ENCODE measurements at places on chromosomes 7 and 10.

- DNase-seq = no peak
These were observed 614.4 kb downstream of the SDK1 start for GRCh38 chr7:3915337-3915878.

- no peak for DNase-seq
These were observed 233.3 kb downstream of the HPSE2 start for GRCh38 chr10:99002392-99002791.

DNA sequence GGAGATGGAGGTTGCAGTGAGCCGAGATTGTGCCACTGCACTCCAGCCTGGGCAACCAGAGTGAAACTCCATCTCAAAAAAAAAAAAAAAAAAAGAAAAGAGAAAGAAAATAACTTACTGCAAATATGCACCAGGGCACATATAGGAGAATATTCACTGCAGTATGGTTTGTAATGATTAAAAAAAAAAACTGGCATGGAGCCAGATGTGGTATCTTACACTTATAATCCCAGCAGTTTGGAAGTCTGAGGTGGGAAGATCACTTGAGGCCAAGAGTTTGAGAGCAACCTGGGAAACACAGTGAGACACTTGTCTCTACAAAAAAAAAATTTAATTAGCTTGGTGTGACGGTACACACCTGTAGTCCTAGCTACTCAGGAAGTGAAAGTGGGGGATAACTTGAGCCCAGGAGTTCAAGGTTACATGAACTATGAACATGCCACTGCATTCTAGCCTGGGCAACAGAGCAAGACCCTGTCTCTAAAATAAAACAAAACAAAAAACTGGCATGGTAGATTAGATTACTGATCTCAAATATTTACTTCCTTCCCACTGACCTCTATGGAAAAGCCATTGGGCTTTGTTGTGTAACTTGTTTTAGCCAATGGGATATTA is 85.6 kb downstream of the MICU1 start:
- DNase-seq = no peak

DNA sequence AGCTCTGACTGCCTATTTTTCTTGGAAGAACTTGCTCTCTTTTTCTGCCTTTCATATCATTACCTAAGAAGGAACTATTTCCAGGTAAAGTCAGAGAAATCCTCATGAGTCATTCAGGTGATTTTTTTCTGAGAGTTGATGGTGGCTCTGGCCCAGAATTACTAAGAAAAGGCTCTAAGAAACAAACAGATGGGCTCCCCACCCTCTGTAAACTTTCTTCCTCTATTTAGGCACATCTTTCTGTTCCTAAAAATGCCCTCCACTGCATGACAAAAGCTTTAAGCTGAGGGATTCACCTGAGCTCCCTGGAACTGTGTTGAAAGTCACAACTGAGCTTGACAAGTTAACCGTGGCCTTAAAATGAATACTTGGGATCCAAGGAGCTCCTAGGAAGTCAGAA is 1.6 kb downstream of the OLAH start:
- DNase-seq = no peak

- DNase-seq = peak; percentile 95
These were observed 82.7 kb downstream of the REEP3 start for GRCh38 chr10:63603709-63604445.

GRCh38 chr7:137363683-137364082 is 20.1 kb upstream of the PTN start:
- no peak for DNase-seq

DNA sequence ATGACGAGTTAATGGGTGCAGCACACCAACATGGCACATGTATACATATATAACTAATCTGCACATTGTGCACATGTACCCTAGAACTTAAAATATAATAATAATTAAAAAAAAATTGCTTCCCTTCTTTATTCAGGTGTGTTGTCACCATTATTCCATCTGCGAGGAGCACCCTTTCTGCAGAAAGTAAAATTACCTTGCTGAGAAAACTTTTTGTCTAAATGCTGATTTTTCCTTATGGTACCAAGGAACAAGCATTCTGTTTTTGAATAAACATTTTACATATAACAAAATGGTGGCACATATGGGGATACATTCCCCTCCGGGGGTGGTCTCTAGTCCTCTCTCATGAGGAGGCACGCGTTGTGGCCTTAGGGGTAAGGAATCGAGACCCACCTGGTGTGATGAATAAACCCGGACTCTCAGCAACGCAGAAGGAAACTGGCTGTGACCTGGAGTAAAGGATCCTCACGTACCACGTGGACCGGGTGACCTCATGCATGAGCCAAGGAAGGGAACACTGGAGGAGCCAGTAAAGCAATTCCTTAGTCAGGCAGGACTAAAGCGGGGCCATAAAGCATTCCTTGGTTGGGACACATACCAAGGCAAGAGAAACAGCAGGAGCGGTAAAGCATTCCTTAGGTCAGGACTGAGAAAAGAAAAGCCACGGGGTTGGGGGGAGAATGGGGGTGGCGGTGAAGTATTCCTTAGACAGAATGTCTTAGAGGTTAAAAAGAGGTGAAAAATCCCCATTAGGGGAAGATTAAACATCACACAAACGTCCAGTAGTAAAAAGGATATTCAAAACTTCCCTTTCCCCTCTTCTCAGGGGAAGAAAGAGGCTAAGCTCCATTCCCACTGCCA is 20.8 kb upstream of the OPTN start:
- DNase-seq = no peak

- no peak for DNase-seq
These were observed 417.0 kb upstream of the FOXK1 start for GRCh38 chr7:4265066-4265465.

DNA sequence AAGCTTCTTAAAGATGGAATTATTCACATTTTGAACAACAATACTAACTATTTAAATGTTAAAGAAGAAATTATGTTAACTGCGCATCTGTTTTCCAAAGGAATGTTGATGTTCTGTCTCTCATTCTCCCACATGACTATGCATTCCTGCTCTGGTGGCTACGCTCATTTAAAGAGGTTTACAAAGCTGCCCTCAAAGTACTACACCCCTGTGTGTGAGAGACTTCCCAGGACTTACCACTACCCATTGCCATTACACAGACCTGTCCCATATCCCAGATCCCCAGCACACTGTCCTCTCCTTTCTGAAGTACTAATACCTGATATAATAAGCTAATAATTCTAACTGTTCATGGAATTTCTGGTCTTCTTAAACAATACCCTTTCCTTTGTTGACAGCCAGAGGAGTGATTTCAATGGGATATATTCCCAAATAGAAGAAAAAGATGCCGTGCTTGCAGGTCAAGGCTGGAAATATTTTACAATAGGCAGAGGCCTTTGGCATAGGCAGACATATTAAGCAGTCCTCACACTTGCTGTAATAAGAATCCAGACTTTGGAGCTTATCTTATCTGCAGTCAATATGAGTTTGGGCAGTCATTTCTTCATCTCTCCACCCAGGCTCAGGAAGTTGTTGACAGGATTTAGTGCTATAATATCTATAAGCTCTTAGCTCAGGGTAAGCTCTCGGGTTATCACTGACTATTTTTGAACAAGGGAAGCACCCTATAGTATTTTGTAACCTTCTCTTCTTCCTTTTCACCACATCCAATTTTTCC is 12.2 kb downstream of the LIPF start:
- DNase-seq = no peak

- peak; percentile 72 for DNase-seq
These were observed 49.9 kb downstream of the DNAJC1 start for GRCh38 chr10:21953585-21954057.

- DNase-seq = no peak
These were observed 9.5 kb downstream of the GHRHR start for GRCh38 chr7:30973292-30973691.

- no peak for DNase-seq
These were observed 31.7 kb upstream of the LBX1 start for GRCh38 chr10:101260764-101261481.
